CD4-positive, alpha-beta memory T cell (primary cell): ENCODE measurements at places on chromosomes 5 and 9.

DNA sequence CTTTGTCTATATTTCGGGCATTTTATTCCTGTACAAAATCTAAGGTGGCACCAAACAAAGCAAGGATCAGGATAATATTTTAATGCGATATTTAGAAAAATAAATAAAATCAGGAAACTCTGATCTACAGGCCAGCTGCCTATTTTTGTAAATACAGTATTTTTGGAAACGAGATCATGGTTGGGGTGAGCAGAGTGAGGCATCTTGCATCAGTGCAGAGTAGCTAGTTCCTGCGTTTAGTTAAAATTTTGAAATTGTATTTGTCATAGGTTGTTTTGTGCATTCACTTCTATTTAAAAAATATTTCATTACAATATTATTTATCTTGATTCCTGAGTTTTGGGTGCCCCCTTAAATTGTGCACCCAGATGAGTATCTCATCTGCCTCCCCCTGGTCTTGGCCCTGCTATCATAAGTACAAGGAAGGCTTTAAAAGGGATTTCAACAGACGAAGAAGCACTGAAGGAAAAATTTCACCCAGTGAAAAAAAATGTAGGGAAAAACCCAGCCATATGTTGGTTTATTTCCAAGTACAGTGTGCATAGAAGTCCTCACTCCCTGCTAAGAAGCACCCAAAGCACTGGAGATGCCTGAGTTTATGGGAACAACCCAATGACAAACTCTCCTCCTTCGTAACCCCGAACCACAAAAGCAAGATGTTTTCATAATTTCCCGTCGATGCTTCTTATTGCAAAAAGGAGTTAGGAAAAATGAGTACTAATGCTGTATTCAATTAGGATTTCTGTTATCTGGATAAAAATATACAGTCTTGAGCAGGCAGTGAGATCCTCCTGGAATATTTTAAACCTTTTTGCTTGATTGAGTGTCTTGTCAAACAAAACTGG, 304.7 kb upstream of the CLINT1 start:
- DNase-seq: no peak

- DNase-seq: no peak
Observed at GRCh38 chr9:110802416-110803035, 133.9 kb downstream of the MUSK start.

DNA sequence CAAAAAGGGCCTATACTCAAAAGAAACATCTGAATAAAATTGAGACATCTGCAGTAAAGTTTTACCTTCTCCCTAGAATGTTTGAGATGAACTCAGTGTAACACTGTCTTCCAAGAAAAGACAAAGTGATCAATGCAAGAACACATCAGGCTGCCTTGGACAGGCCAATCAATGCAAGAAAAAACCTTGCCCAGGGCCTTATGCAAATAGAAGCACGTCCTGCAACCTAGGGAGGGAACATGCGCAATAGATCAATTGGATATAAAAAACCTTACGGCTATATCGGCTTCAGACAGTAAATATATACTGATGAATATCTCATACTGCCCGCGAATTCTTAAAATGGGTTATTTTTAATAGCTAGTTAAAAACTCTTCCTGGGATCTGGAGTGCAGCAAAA, 66.4 kb upstream of the POU5F2 start:
- DNase-seq: no peak

- DNase-seq: no peak
Observed at GRCh38 chr9:134631881-134632280, 9.7 kb upstream of the COL5A1 start.

GRCh38 chr5:54159153-54159892, 151.1 kb downstream of the ARL15 start:
- DNase-seq: no peak

- peak; percentile 43 for DNase-seq
Observed at GRCh38 chr5:148443998-148444397, 60.2 kb downstream of the FBXO38 start.

DNA sequence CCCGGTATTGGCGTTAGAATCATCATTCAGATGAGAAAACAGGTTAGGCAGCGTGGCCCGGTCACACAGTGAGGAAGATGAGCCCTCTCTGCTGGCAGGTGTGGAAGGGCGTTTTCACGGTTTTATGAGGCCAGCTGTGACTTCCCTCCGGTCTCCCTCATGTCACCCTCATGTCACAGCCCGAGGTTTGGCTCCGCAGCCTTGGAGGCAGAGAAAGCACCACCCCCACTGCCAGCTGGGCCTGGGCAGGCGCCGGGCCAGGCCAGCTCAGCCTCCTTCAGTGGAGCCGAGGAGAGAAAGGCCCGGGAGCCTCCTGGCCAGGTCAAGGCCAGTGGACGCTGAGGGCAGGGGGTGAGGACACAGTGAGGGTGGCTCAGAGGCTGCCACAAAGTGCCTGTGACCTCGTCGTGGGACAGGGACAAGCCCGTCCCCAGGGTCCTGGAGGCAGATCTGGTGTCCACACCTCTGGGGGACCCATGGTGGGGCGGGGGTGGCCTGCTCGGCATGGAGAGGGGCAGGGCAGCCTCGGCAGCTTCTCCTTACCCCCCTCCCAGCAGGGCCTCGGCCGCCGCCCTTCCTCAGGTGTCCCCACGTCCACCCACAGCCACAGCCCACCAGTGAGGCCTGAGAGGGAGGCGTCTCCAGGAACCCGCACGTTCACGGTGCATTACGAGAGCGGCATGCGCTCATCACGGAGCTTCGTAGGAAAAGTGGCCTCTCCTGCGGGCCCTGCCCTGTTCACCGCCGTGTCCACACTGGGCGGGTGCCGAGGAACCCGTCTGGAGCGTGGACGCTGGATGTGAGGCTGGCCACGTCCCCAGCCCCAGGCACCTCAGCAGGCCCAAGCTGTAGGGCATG, 32.2 kb downstream of the EXD3 start:
- DNase-seq: no peak

DNA sequence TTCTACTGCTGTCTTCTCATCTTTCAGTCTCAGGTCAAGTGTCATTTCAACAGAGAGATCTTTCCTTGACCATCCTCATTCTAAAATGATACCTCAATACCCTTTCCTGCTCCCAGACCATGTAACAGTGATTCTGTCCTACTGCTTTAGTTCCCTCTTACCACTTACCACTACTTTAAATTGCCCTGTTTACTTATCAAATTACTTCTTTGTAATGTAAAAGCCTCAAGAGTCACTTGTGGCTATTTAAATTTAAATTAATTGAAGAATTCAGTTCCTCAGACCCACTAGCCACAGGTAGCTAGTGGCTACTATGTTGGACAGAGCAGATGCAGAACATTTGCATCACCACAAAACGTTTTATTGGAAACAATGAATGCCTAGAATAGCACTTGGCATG, 217.3 kb downstream of the ADAMTS6 start:
- no peak for DNase-seq

GRCh38 chr5:113615708-113616107, 102.2 kb downstream of the YTHDC2 start:
- DNase-seq: no peak

DNA sequence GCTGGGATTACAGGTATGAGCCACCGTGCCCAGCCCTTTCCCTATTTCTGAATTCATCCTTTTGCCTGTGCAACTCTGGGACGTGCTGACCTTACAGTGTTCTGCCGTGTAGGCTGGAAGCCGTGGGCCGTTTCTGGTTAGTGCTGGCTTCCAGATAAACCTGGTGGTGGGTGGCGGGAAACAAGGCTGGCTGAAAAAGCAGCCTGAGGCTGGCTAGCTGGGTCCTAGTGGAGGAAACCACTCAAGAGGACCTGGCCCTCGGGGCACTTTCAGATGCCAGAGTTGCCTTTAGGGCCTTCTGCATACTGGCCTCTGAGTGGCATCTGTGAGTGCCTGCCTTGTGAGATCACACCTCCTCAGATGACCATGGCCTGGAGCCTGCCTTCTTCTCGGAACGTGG, 26.9 kb downstream of the GALNT12 start:
- DNase-seq: no peak

DNA sequence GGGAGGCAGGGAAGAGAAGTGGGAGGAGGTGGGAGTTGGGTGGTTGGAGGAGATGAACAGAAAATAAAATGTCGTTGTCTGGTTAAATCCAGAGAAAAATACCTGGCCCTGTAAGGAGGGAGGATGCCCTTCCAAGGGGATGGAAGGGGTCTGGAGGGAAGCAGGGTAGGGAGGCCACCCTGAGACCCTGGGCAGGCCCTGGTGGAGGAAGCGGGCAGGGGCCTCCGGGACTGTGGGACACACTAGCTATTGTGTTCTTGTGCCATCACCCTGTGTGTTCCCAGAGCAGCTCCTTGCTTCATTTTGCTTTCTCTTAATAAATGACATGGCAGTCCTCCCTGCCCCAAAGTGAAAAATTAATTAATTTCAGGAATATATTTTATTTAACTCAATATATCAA, 11.8 kb upstream of the CD180 start:
- DNase-seq: no peak

DNA sequence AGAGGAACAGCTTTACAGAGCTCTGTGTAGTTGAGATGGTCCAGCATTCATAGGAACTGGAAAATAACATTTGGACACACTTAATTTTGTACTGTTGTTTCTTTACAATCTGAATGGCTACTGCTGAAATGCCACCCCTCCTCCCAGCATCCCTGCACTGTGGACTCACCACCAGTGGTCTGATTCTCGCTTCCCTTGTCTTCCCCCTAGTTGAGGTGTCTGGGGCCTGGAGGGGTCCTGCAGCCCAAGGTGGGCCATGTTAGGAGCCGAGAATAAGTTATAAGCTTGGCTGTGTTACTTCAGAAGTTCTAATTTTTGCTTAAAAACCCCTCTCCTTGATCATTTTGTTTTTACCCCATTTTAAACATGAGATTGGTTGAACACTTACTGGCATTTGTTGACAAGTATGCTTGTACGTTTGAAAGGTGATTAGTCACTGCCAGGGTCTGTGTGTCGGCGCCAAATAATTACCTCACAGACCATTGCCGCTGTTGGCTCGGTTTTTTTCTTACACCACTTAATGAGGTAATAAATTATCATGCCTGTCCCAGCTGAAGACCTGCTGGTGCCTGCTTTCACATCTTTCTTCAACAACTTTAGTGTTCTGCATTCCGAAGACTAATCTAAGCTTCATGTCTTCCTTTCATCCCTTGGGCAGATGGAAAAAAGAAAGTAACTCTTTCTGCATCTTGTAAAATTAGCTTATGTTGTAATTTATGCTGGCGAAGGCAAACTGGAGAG, 65.8 kb downstream of the MCCC2 start:
- no peak for DNase-seq

DNA sequence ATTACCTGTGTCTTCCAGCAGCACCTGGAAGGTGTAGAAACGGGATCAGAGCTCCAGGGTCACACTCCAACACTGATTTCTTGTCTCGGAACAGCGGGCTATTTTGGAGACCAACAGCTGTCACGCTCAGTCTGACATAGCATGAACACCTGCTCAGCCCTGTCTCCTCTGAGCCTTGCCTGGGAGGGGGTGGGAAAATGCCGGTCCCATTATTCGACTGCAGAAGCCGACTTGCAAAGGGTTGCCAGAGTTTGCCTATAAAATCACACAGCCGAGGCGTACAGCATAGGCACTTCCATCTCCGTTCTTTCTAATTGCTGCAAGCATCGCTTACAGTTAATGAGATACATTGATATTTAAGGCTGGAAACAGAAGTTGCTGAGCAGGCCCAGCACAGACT, 300.8 kb upstream of the MSX2 start:
- DNase-seq: no peak

DNA sequence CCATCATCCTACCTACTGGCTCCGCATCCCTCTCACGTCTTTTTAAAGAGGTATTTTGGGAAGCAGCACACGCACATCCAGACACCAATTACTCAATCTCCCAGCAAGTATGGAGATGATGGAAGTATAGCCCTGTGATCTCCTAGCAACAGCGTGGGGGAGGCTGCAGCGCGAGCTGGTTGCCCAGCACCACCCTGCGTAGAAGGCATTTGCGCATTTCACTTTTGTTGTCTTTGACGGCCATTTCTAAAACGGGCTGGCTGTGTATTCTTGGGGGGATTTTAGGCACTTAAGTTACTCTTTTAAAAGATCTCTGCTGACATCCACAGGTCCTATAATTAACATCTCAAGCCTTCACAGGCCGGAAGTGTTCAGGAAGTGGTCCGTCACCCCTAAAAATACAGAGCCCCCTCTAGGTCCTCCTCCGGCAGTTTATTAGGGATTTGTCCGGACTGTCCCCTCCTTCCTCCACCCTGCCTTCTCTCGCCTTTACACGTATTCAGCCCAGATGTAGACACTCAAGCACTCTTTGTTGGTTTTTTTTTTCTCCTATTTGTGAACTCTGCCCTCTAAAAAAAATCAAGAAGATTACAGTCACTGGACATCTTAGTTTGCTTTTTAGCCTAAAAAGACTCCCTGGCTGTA, 371.4 kb downstream of the NTRK2 start:
- DNase-seq: no peak

DNA sequence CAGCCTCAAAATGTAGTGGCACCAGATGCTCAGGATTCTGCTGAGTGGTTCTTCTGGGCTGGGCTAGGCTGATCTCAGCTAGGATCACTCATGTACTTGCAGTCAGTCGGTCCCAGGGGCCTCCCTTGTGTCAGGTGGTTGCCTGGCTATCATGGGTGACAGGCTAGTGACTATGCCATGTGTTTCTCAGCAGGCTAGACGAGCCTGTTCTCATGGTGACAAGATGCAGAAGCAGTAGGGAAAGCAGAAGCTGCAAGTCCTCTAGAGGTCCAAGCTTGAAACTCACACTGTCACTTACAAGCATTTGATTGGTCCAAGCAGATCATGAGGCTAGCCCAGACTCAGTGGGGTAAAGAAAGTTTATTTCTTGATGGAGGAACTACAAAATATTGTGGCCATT, 15.2 kb upstream of the KCNMB1 start:
- no peak for DNase-seq

GRCh38 chr5:59058969-59059687, 476.3 kb downstream of the RAB3C start:
- no peak for DNase-seq

DNA sequence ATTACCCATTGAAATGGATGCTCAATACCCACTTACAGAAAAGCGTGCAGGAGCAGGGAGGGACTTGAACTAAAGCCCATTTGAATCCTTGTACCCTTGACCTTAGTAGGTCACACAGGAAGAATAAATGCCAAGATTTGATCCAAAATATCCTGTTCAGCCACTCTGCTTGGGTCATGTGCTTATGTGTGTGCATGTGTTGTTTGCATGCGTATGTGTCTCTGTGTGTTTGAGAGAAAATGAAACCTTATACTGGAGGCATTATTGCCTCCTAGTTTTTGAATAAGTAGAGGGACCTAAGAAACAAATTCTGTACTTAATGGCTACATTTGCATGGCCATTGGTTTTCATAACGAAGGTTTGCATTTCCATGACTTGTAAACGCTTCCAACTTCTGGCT, 63.4 kb upstream of the TRIM32 start:
- DNase-seq: no peak
